ENCODE measurements at places on chromosomes 11 and 22. TPM values are rescaled to one million over a fixed set of nuclear protein-coding genes. Genes with fewer than 3 reads are reported as not detected.
A peak's percentile ranks its signal among the peaks of the same experiment; 100 is the strongest.

The SAA4 gene
- not detected for total RNA-seq

The TSSK2 gene
- not detected for total RNA-seq

- peaks cover 36% of the 10 kb centered on the region for H3K4me1 ChIP-seq
- peaks cover 7% of the 10 kb centered on the region for H3K36me3 ChIP-seq
- DNase-seq: no peak
- H3K27ac ChIP-seq: no peak overlapping the region
Measured at GRCh38 chr11:66847461-66848232, 4.4 kb downstream of the RCE1 start.

DNA sequence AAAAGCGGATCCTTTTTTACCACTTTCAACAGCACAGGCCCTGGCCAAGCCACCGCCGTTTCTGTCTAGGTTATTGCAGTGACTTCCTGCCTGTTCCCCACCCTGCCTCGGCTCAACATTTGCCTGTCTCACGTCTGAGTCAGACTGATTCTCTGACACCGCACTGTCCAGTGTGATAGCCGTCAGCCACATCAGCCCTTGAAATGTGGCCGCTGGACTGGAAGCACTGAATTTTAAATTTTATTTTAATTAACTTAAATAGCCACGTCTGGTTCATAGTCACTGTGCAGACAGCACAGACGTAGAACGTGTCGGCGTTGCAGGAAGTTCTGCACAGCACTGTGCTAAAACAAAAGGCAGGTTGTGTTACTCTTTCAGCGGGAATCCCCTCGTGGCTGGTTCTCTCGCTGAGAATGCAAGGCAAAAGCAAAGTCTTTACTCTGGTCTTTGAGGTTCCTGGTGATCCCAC lies 56.3 kb upstream of the ADSL start:
- no peaks in the 10 kb centered on the region for H3K27me3 ChIP-seq
- H3K27ac ChIP-seq: peak overlapping the region; percentile 92
- peaks cover 63% of the 10 kb centered on the region for H3K4me1 ChIP-seq
- H3K4me3 ChIP-seq: peak overlapping the region; percentile 33
- DNase-seq: peak; percentile 76
